ENCODE measurements at places on chromosomes 6 and 20. TPM values are rescaled to one million over a fixed set of nuclear protein-coding genes. Genes with fewer than 3 reads are reported as not detected.

Gene IL20RA
- 0.20 TPM for total RNA-seq

Gene TCF21
- 0.50 TPM for total RNA-seq

Gene LY6G6C
- not detected for total RNA-seq

Gene KPNA5
- 9.7 TPM for total RNA-seq

Gene PACSIN1
- total RNA-seq = not detected

Gene PLEKHG1
- total RNA-seq = 0.59 TPM

Gene MEP1A
- not detected for total RNA-seq

Data from smooth muscle cell of the pulmonary artery (primary cell).